ENCODE measurements at places on chromosomes 13 and 19. TPM values are rescaled to one million over a fixed set of nuclear protein-coding genes. Genes with fewer than 3 reads are reported as not detected.

- no peak for DNase-seq
Measured at GRCh38 chr13:101757446-101758039, 305.1 kb downstream of the ITGBL1 start.

GRCh38 chr13:32164622-32165268, 133.2 kb downstream of the FRY start:
- DNase-seq, result peak; percentile 8

- DNase-seq, result no peak
Measured at GRCh38 chr19:18650021-18650390, 13.2 kb downstream of the KLHL26 start.

GRCh38 chr13:114130837-114131582, 1.4 kb downstream of the RASA3 start:
- DNase-seq, result no peak

DNA sequence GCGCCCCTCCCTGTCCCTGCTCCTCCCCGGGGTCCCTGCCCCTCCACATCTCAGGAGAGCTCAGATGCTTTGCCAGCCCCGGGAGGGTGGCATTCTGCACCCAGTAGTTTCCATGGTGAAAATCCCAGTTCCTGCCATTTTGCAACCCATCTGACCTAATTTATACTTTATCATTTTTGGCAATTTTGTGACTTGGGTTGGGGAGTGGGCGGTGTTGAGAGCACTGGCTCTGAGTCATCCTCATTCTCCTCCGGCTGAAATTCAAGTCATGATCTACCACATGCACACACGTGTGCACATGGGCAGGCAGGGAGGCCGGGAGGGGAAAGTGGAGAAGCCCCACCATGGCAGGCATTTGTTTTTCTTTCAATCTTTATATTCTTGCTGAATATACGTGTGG, 208.6 kb downstream of the URI1 start:
- DNase-seq, result no peak

GRCh38 chr13:46288570-46289259, 77.0 kb downstream of the LRRC63 start:
- DNase-seq, result no peak

SHANK1 gene
- total RNA-seq, result 0.36 TPM

PIP5K1C gene
- 33.1 TPM for total RNA-seq

ATF5 gene
- 13.2 TPM for total RNA-seq

Data from left colon (tissue), 2 donors.